ENCODE measurements at places on chromosomes 3 and 15.

DNA sequence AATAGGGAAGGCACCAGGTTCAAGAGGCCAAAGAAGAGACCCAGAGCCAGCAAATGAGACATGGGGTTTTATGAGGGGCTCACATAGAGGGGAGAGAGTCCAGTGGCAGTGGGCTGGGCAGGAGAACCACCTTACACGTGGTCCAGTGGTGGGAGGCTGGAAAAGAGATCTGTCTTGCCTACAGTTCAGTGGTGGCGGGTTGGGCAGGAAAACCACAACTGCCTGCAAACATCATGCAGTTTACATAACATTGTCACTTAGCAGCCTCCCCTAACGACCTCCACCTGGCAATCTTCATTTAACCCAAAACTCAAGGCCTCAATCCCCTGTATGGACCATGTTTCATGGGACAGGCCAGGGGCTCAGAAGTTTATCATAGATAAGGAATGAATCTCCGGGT is 29.1 kb downstream of the CRYGS start:
- DNase-seq, result no peak

DNA sequence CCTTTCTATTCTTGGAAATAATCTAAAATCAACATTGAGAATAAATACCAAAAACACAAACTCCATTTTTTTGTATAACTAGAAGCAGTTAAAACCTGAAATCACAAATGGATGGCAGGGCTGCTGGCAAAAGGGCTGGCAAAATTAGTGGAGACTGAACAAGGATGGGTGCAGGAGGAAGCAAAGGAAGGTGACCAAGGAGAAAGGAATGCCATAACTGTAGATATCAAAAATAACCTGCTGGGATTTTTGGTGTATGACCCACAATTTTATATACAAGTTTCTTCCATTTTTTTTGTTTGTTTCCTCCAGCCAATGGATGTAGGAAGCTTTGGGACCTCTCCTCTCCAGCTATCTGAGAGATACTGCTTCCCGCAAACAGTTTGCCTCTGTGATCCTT is 12.7 kb downstream of the CFAP44 start:
- DNase-seq, result no peak

GRCh38 chr3:162780313-162780712 is 1283.7 kb downstream of the OTOL1 start:
- DNase-seq, result no peak

GRCh38 chr15:89105147-89105546 is 16.9 kb downstream of the ABHD2 start:
- DNase-seq, result no peak

- no peak for DNase-seq
Observed at GRCh38 chr15:48522911-48523310, 122.6 kb downstream of the FBN1 start.

DNA sequence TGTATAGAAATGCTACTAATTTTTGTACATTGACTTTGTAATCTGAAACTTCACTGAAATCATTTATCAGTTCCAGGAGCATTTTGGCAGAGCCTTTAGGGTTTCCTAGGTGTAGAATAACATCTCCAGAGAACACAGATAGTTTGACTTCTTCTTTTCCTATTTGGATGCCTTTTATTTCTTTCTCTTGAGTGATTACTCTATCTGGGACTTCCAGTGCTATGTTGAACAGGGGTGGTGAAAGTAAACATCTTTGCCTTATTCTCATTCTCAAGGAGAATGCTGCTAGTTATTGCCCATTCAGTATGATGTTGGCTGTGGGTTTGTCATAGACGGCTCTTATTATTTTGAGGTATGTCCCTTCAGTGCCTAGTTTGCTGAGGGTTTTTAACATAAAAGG is 697.9 kb upstream of the ROBO1 start:
- DNase-seq, result no peak

- DNase-seq, result no peak
Observed at GRCh38 chr3:191358929-191359328, 28.6 kb upstream of the UTS2B start.

GRCh38 chr15:100061944-100062343 is 279.8 kb downstream of the ADAMTS17 start:
- no peak for DNase-seq

GRCh38 chr3:17394541-17395155 is 347.8 kb downstream of the TBC1D5 start:
- no peak for DNase-seq

- no peak for DNase-seq
Observed at GRCh38 chr3:72011485-72011884, 226.5 kb upstream of the PROK2 start.

- peak; percentile 38 for DNase-seq
Observed at GRCh38 chr3:18988614-18989229, 159.6 kb upstream of the KCNH8 start.

- DNase-seq, result no peak
Observed at GRCh38 chr3:158249183-158249582, 139.3 kb downstream of the RSRC1 start.

DNA sequence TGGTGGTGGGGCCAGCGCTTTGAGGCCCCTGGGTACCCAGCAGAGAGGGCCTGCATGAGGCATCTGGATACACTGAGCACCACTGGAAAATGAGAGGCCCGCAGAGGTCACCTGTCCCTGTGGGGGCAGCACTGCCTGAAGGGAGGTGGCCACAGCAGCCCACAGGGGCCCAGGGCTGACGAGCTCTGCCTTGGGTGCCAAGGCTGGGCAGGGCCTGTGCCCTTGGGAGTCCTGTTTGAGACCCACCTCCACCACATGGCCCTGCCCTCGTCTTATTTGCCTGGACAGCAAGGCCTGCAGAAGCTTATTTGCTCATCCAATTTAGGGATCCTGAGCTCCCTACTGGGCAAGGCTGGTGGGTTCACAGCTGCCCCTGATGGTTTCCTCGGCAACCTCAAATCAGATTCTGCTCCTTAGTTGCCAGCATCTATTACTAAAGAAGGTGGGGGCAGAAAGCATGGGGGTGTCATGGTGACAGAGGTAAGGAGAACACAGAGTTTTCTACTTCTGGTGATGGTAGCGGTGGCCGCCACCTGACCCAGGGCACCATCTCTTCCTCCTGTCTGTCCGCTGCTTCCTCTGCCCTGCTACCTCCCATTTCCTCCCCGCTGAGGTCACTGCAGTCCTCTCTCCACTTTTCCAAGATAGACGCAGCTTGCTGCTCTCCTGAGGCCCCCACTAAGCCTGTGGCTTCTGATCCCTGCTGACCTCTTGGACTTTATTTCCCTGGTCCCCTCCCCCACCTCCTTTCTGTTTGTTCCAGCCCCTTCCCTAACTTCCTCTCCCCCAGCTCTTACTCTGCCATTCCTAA is 62.9 kb downstream of the HMCES start:
- no peak for DNase-seq

DNA sequence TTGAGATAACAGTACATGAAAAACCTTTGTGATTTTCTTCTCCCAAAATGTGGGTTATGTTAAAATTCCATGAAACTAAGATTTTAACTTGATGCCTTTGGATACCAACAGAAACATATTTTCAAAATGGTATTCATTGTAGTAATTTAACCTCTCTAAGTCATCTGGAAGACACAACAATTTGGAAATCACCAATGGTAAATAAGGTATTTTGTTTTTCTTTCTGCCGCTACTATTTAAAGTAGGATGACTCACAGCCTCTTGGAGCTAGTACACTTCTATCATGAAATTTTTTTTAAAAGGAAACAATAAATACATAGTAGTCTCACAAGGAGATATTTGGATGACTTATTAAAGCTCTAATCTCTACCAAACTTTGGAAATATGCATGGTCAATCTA is 291.6 kb upstream of the VEPH1 start:
- DNase-seq, result no peak

DNA sequence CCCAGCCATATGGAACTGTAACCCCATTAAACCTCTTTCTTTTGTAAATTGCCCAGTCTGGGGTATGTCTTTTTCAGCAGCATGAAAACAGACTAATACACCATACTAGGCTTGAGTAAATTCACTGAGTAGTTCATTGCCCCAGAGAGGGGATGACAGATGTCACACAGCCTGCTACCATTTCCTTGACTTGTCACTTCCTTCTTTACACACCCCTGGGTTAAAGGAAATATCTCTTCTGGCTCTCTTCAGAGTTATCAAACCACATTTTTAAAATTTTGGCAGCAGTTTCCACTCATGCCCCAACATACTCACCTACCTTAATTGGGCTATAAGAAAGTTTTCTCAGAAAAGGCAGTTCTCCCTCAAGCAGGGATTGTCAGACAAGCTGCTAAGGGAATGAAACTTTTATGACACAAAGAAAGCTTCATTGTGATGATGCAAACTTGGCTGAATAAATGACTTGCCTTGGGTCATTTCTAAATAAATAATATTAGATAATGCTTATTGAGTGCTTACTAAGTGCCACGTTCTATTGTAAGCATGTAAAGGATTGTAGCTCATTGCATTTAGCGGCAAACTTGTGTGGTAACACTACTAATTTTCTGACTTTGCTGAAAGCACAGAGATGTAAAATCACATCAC is 68.0 kb upstream of the RBMS3 start:
- no peak for DNase-seq

- DNase-seq, result no peak
Observed at GRCh38 chr3:129070086-129070885, 9.7 kb downstream of the GP9 start.

GRCh38 chr3:169454823-169455222 is 208.7 kb downstream of the MECOM start:
- DNase-seq, result no peak

DNA sequence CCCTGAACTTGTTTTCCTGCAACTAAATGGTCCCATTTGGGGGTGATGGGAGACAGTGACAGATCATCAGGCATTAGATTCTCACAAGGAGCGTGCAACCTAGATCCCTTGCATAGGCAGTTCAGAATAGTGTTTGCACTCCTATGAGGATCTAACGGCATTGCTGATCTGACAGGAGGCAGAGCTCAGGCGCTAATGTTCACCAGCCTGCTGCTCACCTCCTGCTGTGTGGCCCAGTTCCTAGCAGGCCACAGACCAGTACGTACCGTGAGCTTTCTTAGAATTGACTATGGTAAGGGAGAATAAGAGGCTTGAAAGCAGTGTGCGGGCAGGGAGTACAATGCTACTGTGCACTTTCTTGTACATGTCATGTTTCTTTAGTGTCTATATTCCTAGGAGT is 17.6 kb upstream of the PLA2G4E start:
- no peak for DNase-seq

- no peak for DNase-seq
Observed at GRCh38 chr3:40691452-40691861, 166.7 kb downstream of the ZNF621 start.

GRCh38 chr3:29441422-29441821 is 160.6 kb downstream of the RBMS3 start:
- no peak for DNase-seq

DNA sequence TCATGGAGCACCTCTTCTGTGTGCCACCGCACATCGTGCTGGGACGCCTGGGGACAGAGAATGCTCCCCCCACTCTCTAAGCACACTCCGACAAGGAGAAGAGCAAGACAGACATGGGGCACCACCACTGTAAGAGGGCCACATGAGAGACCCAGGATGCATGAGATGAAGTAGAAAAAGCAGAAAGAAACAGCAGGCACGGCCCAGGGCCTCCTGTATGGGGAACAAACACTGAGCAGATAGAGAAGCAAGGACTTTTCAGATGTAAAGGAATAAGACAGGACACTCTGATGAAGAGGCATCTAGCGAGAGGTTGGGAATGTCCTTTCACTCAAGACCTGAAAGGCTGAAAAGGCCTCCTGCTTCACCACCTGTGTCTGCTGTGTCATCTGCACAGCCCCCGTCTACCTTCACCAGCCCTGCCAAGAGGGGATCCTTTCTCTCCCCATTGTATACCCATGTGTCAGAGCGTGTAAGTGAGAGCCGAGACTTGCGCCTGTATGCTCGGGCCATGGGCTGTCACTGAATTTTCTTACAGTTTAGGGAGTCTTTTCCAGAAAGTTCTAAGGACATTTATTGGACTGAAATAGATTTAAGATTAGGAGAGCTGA is 125.6 kb downstream of the LRRK1 start:
- no peak for DNase-seq

DNA sequence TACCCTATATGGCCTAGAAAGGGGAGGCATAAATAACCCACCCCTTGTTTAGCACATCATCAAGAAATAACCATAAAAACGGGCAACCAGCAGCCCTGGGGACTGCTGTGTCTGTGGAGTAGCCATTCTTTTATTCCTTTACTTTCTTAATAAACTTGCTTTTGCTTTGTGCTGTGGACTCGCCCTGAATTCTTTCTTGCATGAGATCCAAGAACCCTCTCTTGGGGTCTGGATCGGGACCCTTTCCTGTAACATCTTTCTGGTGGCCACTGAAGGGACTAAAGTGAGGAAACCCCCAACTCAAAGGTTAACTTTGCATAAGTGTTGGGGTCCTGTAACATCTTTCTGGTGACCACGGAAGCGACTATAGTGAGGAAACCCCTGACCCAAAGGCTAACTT is 15.7 kb upstream of the HHATL start:
- DNase-seq, result no peak

- DNase-seq, result no peak
Observed at GRCh38 chr15:25673972-25674371, 189.2 kb downstream of the ATP10A start.

- DNase-seq, result no peak
Observed at GRCh38 chr3:136938334-136938733, 19.4 kb upstream of the IL20RB start.

GRCh38 chr3:118199044-118199443 is 835.6 kb downstream of the IGSF11 start:
- no peak for DNase-seq

- no peak for DNase-seq
Observed at GRCh38 chr3:146975476-146975875, 370.3 kb upstream of the PLSCR5 start.

GRCh38 chr3:23805633-23806533 is at the start of gene UBE2E1:
Gene UBE2E1 (plus strand): TSS chr3:23805955. CDS start chr3:23807270, 1,315 bp downstream.
- peak; percentile 28 for DNase-seq

GRCh38 chr15:63351170-63351569 is 30.5 kb downstream of the CA12 start:
- DNase-seq, result no peak

GRCh38 chr3:43489930-43490329 is 131.9 kb downstream of the ANO10 start:
- no peak for DNase-seq

GRCh38 chr3:18512007-18512406 is 86.9 kb upstream of the SATB1 start:
- DNase-seq, result no peak

- DNase-seq, result no peak
Observed at GRCh38 chr3:45635475-45636256, 41.1 kb downstream of the LIMD1 start.

- no peak for DNase-seq
Observed at GRCh38 chr3:173351886-173352285, 45.7 kb upstream of the NLGN1 start.

DNA sequence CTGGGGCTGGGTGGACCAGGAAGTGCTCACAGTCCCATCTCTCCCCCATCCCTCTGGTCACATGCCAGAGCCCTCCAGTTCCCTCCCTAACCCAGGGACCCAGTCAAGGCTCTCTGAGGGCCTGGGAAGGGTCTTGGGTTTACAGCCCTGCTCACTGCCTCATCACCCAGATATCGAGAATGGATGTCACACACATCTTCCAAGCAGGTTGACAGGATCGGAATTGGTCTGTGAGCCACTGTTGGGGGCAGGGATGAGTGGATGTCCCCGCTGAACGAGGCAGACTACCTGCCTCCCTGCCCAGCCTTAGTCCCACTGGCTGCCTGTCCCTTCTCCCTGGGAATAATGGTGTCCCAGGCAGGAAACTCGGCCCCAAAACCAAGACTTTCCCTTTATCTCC is 20.0 kb upstream of the GOLGA6C start:
- DNase-seq, result no peak
